Left renal pelvis (tissue), 4 donors: ENCODE measurements at places on chromosomes 7 and 10.

GRCh38 chr7:15016315-15016667 lies 113.7 kb upstream of the DGKB start:
- no peak for DNase-seq

DNA sequence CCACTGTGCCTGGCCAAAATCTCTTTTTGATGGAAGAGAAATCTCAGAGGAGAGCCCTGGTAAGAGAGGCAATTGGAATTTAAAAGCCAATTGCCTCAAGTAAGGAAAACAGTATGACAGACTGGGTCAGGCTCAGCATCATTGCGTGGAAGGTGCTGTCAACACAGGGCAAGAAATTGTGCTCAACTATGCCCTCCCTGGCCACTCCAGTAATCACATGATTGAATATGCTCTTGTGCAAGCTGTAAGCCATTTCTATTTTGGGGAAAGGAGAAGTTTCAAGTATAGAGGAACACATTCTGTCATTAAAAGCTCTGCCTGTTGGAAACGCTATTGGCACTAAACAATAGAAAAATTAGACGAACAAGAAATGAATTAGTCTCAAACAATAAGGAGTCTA lies 1127.7 kb downstream of the REEP3 start:
- no peak for DNase-seq

DNA sequence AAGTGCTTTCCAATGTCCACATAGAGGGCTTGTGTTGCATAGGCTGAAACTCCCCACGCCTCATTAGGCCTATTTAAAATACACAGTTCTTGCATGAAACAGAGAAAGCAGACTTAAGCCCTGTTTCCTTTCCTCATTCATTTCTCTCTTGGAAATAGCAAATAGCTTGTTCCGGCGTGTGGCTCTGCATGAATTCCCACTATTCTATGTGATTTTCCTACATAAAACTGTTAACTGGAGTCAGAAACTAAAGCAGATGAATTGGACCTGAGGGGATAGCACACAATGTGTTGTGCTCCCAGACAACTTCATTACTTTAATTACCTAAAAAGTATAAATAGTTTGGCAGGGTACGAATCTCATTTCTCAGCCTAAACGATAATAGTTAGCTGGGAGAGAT lies 981.5 kb downstream of the SORCS1 start:
- DNase-seq = no peak

DNA sequence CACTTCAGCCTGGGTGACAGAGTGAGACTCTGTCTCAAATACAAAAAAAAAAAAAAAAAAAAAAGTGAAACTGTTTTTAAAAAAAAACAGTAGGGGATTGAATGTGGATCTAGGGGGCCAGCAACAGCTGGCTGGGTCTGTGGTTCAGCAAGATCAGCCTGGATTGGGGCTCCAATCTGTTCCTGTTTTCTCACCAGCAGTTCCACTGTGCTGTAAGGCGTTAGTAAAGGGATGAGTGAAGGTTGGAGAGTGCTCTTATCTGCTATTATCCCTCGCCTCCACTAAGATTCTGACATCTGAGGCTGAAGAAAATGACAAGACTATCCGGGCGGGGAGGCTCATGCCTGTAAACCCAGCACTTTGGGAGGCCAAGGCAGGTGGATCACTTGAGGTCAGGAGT lies 41.6 kb upstream of the GTF2IRD1 start:
- DNase-seq = no peak

DNA sequence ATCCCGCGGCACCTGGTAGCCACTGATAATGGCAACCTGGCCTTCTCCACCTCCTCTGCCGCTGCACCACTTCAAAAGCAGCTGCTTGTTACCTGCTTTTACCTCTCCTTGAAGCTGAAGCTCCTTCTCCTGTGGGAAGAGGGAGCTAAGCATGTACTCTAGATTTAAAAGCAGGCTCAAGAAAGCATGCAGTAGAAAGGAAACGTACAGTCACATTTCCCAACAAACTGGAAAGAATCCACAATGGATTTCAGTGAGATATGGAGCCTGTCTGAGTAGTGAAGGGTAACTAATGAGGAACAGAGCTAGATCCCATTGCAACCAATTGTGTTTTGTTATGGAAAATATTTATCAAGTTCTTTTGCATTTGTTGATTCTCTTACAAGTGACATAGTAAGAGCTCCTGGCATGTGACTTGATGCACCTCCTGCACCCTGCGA lies 457.4 kb upstream of the GALNT17 start:
- no peak for DNase-seq

DNA sequence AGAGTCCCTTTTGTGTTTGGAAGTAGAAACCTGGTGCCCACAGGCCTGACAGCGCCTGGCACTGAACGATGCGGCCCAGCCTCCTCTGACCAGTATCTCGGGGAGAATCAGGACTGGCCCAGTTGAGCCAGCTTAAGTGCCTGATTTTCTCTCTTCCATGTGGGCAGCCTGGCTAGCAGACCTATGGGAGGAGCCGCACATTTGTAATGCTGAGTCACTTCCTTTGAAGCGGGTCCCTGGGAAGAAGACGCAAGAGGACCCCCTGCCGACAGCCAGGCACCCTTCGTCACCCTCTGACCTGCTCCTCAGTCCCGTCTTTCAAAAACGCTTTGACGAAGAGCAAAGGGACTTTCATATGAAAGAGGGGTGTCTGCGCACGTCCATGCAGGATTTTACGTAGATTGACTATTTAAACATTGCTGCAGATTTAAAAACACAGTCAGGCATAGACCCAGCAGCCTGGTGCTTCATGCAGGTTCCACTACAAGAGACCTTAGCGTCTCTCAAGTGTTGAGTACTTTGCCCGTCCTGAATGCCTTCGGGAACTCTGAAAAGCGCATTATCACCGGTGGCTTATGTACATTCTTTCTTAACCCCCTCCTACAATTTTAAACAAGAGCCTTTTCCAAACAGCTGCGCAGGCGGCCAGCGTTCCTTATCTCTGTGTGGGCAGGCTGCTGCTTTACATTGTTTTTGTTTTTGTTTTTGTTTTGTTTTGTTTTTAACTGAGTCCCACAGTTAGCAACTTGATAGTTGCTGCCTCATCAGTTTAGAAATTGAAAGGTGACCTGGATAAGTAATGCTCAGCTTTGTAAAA lies 36.5 kb upstream of the AP5Z1 start:
- DNase-seq = no peak

DNA sequence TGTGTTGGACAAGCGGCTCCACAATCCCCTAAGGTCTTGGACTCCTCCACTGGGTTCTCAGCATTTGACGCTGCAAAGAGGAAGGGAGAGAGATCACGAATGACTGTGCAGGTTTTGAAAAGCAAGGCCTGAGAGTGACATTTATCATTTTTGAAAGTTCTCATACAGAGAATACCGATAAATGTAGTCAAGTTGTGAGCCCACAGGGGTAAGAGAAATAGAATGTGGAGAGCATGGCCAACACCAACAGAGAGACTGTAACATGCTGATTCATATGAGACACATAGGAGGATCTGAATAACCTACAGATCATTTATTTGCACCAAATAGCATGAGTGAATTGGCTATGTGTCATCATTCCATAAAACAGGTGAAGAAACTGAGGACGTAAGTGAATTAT lies 230.5 kb upstream of the MBL2 start:
- no peak for DNase-seq

- no peak for DNase-seq
Measured at GRCh38 chr7:99379043-99379577, 4.6 kb downstream of the ARPC1B start.

DNA sequence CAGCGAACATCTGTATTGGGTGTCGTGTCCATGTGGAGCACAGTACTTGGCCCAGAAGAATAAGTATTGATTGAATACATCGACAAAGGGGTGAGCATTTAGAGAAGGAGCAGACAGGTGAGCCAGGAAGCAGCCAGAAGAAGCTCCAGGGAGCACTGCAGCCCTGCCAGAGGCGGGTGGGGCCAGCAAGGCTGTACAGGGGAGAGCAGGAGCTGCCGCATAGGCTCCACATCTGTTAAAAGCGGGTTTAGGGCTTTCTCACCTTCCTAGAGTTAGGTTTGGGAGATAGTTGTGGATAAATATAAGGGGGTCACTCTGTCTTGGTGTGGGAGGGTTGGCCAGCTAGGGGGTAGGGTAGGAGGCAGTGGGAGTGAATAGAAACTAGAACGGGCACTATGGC lies 1.3 kb upstream of the CPA1 start:
- no peak for DNase-seq

GRCh38 chr7:50806143-50806542 lies 23.4 kb upstream of the GRB10 start:
- DNase-seq = no peak

DNA sequence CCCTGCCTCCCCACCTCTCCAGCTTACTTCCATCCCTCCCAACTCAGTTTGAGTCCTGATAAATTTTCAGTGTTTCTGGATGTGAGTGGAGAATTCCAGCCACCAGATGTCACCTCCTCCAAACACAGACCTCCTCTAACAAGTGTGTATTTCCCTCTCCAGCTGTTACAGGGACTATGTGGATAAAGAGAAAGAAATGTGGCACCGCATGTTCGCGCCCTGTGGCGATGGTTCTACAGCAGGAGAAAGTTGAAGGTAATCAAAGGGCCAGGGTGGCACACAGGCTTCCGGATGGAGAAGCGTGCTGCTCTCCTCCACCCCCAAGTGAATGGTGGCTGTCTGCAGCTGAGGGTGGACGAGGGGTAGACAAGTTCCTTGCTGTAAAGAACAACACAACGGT lies 14.7 kb downstream of the FKBP6 start:
- peak; percentile 48 for DNase-seq

DNA sequence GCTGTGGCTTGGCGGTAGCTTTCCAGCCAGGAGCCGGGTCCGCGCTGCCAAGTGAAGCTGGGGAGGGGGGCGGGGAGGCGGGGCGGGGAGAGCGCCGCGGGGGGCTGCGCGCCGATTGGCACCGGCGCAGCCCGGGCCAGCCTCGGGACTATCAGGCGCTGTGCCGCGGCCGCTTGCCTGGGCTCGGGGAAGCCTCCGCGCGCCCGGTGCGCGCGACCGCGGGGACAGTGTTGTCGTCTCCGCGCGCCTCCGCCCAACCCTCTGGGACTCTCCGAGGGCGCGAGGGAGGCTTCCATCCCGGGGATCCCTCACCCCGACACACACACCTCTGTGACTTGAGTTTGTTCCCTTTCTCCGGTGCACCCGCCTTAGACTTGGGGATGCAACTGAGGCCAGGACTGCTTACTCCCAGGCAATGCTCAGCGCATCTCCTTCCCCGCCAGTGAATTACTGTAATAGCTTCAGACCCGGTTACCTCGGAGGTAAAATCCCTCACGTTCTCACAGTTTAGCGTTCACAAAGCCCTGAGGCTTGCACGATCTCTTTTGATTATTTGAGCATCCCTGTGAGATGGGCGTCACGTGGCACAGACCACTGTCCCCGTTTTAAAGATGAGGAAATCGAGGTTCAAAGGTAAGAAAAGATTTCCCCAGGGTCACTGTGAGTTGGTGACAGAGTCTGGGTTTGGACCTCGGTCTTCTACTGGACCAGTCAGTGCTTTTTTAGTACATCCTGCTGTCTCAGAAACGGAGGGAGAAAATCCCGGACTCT lies at the start of gene NKX1-2:
NKX1-2 (minus strand) TSS at position 24 of the 771 bp plus-strand sequence. CDS start 92 bp downstream, outside the sequence.
- no peak for DNase-seq

DNA sequence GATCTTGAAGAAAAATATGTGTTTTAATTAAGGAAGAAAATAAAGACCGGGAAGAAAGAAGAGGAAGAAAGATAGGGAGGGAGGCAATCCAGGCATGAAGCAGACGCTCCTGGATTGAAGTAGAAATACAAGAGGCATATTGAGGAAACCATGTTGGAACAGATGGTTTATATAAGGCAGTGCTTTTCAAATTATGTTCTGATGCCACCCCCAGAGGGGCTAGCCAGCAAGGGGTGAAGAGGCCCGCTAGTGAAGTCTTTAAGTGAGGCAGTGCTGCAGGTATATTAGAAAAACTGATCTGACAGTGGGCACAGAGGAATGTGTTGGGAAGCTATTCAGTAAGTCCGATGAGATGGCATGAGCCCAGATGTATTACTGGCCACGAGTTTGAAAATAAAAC lies 40.1 kb downstream of the REEP3 start:
- DNase-seq = no peak

GRCh38 chr10:98433371-98433770 lies 13.4 kb downstream of the HPS1 start:
- no peak for DNase-seq

GRCh38 chr10:116765648-116766081 lies 23.3 kb upstream of the HSPA12A start:
- no peak for DNase-seq

DNA sequence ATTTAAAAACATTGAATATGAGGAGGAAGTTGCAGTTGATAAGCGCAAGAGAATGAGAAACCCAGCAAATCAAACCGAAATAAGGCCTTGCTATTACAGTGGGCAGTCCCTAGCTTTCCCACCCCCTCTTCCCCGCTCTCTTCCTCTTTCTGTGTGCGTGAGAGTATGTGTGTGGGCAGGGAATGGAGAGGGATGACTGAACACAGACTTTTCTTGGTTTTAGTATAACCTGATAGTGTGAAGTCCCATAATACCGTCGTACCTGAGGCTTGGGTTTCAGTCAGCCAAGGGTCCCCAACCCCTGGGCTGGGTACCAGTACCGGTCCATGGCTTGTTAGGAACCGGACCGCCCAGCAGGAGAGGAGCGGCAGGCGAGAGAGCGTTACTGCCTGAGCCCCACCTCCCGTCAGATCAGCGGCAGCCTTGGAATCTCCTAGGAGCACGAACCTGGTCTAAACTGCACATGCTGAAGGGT lies 255.3 kb downstream of the CELF2 start:
- DNase-seq = no peak

DNA sequence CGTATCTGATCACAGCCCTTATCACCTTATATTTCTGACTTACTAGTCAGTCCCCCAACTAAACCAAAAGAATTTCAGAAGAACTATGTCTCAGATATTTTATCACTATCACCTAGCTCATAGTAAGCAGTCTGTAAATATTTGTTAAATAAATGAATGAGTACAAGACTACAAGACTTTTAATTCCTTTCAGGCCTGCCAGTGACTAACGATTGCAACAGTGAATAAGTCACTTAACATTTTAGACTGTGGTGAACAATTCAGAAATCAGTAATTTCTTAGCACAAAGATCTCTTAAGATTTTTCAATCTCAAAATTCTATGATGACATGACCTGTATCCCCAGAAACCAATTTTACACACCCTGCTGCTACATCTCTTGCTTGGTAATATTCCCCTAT lies 162.2 kb downstream of the IMMP2L start:
- DNase-seq = no peak

DNA sequence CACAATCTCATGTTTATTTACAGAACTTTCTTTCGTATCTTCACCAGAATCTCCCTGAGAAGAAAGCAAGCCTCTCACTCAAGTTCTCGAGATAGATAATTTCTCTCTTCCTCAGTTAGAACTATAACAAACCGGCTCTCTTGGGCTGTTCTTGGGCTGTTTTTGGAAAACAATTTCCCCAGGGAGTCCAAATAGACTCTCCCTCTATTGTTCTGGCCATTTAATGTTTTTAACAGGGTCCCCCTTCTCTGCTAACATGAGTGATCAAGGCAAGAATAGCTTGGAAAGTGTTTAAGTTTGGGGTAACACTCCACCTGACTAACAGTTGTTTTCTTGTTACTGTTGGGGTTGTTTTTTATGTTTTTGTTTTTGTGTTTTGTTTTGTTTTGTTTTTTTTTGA lies 64.8 kb upstream of the UCN3 start:
- no peak for DNase-seq

DNA sequence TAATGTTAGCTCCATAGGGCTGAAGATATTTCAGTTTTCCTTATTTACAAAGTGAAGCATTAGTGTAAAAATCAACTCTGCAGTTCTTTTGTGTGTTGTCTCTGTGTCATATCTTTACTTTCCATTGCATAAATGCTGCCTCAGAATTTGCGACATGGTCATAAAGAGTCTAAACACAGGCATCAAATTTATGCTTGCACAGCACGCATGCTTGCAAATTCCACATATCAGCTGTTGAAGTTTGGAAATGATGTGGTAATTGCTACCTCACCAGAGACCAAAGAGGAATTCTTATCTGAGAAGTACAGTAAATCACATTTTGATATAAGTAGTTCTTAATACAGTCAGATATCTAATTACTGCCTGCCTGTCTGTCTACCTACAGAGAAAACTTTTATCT lies 348.2 kb upstream of the GRM3 start:
- DNase-seq = no peak
